ENCODE measurements at places on chromosomes 6 and 20. TPM values are rescaled to one million over a fixed set of nuclear protein-coding genes. Genes with fewer than 3 reads are reported as not detected.

The OR2J3 gene
- 0.30 TPM for total RNA-seq

The SH3BGRL2 gene
- 13.8 TPM for total RNA-seq

DNA sequence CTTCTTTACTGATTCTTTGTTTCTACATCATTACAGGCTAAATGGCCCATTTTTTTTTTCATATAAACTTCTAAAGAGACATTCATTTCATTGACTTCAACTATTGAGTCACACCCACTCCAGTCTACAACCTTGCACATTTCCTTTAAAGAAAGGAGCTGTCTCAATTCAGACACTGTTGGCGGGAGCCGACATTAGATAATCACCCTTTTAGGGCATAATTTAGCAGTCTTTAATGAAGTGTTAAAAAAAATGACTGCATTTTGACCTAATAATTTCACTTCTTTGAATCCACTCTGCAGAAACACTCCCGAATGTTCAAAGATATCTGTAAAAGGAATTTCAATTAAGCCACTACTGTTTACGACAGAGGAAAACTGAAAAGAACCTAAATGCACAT lies 1.5 kb downstream of the EPM2A start:
- DNase-seq: no peak

The STK38 gene
- 13.3 TPM for total RNA-seq

DNA sequence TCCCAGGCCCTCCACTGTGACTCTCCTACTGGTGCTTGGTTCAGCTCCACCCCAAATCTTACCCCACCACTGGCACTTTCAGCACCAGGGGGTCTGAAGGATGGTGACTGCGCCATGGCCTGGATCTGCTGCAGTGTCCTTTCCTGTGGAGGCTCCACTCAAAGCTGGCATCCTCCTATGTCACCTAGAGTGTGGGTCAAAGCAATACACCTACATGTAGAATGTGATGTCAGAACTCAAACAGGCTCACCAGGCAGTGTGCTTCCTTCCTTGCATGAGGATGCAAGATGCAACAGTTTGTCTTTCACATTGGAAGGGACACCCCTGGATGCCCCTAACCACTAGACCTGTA lies 32.8 kb upstream of the MICB start:
- no peak for DNase-seq

The HCK gene
- 1.4 TPM for total RNA-seq

Data from WTC11 (cell line).